Upper lobe of left lung (tissue), 6 donors: ENCODE measurements at places on chromosomes 11 and 22. TPM values are rescaled to one million over a fixed set of nuclear protein-coding genes. Genes with fewer than 3 reads are reported as not detected.
A peak's percentile ranks its signal among the peaks of the same experiment; 100 is the strongest.

GRCh38 chr11:46894961-46895360 is 23.4 kb downstream of the LRP4 start:
- peak; percentile 58 for DNase-seq

ABTB2 gene
- 6.8 TPM for total RNA-seq

- no peak for DNase-seq
Observed at GRCh38 chr11:102276362-102276761, 40.9 kb upstream of the BIRC3 start.

SCGB1D2 gene
- total RNA-seq: not detected

CNTN5 gene
- total RNA-seq: not detected

DNA sequence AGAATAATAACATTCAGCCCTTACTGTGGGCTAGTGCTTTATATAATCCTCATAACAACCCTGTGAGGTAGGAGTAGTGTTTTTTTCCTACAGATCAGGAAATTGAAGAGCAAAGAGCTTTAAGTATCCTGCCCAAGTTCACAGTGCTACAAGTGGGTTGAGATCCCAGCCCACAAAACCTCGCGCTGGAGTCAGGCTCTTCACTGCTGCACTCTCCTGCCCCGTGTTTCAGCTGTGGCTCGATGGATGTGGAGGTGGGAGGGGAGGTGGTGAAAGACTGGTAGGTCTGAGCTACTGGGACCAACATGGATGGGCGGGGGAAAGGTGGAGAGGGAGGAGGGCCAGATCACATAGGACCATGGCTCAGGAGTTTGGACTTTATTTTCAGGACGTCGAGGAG is 6.1 kb downstream of the ZNF408 start:
- no peak for DNase-seq

DNA sequence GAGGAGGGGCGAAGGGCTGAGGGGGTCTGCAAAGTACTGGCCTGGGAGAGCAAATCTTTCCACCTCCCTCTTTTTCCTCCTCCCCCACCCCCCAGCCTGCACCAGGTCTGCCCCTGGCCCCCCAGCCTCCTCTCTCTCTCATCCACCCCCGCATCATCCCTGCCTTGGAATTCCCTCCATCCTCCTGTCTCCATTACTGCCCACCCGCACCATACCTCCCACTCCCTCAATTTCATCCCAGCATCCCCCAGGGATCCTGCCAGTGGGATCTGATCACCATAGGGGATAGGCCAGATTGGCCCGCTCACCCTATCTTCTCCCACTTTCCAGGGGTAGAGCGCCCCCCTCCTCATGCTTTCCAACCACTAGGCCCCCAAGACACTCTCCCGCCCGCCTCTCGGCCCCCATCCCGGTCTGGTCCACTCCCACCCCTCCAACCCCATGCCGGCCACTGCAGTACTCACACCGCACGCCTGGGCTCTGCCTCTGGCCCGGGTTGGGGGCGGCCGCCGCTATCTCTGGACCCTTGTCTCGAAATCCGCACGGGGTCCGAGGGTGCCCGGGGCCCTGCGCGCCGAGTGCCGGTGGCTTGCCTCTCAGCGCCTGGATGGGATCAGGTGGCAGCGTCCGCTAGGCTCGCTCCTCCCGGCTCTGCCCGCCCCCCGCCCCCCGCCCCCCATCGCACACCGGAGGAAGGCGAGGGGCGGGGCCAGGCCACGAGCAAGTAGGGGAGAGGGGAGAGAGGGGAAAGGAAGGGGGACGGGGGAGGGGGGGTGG is at the start of gene GAL3ST3:
GAL3ST3 (minus strand) TSS at position 615 of the 777 bp plus-strand sequence. CDS start 3,746 bp downstream, outside the sequence.
- no peak for DNase-seq

DNA sequence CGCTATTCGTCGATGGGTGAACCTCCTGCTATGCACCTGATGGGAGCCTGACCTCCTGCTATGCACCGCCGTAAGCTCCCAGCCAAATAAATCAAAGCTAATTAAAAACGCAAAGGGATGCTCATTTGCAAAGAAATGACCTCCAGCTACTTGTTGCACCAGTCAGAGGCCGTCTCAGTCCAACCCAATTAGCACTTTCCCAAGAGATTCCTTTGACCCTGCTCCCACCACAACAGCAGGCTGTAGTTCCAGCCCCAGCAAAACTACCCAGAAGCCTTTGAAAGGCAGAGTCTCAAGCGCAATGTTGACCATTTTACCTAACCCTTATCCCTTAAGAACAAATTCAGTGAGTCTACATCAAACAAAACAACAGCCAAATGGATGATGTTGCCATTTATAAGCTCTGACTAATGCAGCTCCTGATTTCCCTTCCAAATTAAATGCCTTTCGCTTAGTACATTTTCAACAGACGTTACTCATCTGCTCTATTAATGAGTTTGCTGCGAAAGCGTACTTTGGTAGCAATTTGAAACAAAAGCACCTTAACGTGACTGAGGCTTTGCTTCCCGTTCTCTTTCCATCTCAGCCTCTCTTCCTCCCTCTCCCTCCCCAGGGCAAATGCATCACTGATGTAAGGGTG is 17.2 kb upstream of the BSX start:
- DNase-seq: no peak

OR52N4 gene
- total RNA-seq: not detected
